ENCODE measurements at places on chromosomes 12 and 14.

GRCh38 chr14:88231603-88232002, 91.5 kb downstream of the KCNK10 start:
- DNase-seq: no peak

- no peak for DNase-seq
Measured at GRCh38 chr14:55724736-55725135, 144.7 kb downstream of the KTN1 start.

GRCh38 chr12:1872448-1872847, 46.0 kb downstream of the CACNA2D4 start:
- DNase-seq: no peak

DNA sequence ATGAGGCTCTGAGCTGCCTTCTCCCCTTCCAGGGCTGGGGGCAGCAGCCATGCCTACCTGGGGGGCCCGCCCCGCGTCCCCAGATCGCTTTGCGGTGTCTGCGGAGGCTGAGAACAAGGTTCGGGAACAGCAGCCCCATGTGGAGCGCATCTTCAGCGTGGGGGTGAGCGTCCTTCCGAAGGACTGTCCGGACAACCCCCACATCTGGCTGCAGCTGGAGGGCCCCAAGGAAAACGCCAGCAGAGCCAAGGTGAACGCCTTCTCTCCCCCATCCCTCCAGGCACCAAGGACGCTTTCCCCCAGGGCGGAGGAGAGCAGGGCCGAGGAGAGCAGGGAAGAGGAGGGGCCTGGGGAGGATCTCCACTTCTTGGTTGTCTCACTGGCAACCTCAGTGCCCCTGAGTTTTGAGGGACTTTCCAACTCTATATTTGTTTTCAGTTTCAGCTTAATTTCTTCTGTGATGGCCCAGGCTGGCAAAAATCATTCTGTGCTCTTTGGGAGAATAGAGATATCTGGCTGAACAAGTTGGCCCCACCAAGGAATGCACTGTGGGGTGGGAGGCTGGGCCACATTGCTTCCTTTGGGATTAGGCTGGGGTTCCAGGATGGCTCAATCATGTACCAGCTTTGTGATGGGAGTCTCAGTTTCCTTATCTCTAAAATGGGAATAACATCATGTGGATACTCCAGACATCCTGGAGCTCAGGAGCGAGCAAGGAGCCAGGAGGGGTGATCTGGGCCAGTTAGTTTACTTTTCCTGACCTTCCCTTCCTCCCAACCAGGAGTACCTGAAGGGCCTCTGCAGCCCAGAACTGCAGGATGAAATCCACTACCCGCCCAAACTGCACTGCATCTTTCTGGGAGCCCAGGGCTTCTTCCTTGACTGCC, 1.2 kb downstream of the KHNYN start:
- no peak for DNase-seq

DNA sequence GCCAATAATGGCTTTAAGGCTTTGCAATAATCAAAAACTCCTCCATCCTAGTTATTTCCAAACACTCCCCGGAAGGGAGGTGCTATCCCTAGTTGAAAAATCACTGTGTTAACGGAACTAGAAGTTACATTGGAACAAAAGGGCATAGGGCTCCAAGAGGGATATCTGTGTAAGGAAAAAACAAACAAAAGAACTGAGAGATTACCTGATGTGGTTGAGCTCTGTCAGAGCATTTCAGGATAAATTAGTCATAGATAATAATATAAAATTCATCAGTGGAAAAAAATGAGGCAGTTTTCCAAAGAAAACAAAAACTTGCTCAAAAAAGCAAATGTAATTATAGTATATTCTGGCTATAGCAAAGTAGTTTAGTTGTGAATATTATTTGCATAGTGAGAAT, 27.4 kb upstream of the PAPLN start:
- no peak for DNase-seq

DNA sequence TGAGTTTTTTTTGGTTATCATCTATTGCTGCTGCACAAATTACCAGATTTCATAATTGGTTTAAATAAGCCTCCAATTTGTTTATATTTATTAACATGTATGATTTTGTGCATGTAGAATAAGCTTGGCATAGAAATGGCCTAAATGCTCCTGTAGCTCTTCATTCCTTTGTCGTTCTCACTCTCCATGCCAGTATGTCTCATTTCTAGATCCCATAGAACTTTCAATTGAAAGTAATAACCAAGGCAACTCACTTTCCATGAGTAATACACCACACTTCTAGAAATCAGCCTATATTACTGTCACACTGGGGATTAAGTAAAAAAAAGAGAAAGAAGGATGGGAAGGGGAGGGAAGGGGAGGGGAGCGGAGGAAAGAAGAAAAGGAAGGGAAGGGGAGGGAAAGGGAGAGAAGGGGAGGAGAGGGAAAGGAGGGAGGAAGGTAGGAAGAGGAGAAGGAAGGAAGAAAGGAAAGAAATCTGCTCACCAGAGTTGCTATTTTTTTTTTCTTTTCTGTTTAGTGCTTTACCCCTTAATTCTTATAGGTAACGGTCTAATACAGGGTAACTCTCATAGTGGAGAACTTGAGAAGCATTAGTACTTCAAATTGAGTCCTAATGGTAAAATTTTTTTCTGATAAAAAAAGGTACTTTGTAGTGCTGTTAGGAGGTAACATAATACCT, 45.6 kb downstream of the MDM2 start:
- no peak for DNase-seq

- DNase-seq: peak; percentile 40
Measured at GRCh38 chr14:100375266-100375962, 52.3 kb downstream of the SLC25A47 start.

DNA sequence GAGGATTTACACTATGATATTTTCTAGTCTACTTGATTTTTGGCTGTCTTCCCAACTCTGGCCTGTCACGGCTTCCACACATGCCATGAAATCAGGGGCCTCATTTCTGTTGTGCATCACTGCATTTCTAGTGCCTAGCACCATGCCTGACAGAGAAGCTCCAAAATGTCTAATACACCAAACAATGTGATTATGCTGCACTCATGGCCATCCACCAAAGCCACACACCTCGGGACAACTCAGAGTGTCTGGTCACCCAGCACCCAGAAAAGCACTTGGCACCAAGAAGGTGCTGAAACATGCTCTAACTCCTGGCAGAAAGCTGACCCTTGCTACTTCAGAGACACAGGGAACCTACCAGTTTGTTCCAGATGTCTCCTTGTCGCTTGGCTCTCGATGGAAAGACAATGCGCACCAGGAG, 11.3 kb downstream of the GCN1 start:
- DNase-seq: no peak

GRCh38 chr12:116880213-116880816, 926 bp downstream of the HRK start:
- no peak for DNase-seq

DNA sequence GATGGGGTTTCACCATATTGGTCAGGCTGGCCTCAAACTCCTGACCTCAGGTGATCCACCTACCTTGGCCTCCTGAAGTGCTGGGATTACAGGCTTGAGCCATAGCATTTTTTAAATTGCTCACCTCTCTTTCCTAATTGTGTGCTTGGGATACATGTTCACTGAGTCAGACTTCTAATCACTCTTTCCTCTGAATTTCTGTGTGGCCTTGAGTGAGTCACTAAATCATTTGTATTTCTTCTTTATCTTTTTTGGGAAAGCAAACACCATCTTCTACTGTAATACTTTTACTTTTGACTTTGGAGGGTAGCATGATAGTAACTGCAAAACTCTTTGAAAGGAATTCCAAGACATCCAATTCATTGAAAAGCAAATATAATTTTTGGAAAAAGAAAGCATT, 60.8 kb downstream of the FLRT2 start:
- no peak for DNase-seq

DNA sequence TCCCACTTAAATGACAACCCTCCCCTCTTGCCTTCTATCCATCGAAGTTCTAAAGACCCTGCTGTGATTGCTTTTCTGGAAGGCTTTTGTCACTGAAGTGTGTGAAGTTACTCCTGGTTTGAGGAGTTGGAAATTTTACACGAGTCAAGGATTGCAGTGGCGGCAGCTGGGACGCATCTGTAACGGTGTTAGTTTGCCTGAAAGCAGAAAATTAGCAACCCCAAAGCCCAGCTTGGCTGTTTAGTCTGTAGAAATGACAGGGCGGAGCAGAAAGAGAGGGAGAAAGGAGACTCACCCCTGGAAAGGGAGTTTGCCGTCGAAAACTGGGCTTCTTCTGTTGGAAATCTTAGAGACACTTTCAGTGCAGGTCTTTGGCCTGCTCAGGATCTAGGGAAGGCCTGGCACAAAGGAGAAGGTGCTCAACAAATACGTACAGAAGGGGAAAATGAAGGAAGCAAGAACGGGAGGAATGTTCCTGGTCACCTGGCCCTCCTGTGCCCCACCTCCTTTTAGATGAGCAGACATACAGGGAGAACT, 931 bp upstream of the MYF5 start:
- DNase-seq: no peak

DNA sequence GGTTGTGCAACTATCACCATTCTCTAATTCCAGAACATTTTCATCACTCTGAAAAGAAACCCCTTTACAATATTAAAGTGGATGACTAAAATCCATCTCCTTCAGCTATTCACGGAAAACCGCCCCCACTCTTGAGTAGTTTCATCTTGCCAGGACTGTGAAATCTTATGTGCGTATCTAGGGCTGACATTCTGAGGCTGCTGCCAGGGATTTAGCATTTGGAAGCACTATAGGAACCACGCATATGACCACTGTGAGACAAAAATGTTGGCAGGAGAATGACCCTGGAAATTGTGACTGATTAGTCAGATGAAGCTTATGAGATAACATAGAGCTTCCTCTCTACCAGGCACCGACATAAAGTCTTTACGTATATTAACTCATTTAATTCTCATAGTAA, 305.2 kb upstream of the PDE3A start:
- DNase-seq: no peak

- no peak for DNase-seq
Measured at GRCh38 chr14:57746563-57746962, 119.3 kb downstream of the SLC35F4 start.

DNA sequence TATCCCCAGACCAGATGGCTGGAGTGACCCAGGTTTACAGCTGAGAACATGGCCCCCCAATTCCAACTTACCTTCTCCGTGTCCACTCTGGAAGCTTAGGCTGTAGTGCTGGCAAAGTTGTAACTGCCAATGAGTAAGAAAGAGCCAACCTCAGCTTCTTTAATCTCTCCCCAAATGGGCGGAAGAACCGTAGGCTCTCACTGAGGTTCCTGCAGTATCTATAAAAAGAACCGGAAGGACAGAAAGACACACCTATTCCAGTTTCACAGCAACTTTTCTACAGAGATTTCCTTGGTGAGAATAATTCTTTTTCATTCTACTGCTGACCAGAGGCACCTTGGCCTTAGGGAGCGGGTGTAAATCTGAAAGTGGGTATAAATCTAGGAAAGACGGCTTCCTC, at the start of gene GPRC5D:
Gene GPRC5D, minus strand, starts transcription at position 135 of the 400 bp plus-strand sequence. CDS start 1,786 bp downstream, outside the sequence.
- DNase-seq: no peak

DNA sequence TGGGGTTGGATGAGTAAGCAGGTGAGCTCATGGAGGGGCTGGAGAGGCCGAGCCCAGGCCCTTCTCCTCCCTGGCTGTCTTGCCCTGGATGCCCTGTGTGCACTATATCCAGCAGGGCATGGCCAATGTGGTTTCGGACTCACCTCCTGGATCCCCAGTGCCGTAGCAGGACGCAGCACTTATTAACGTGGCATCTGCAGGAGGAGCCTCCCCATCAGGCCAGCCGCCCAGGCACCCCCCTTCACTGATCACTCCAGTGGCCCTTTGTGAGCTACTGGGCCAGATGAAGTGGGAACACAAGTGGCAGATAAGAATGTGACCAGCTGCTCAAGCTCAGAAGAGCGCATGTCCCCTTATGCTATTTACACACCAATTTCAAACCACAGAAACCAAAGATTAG, 43.1 kb upstream of the DICER1 start:
- no peak for DNase-seq

GRCh38 chr14:60317609-60318008, 68.6 kb downstream of the PPM1A start:
- no peak for DNase-seq

DNA sequence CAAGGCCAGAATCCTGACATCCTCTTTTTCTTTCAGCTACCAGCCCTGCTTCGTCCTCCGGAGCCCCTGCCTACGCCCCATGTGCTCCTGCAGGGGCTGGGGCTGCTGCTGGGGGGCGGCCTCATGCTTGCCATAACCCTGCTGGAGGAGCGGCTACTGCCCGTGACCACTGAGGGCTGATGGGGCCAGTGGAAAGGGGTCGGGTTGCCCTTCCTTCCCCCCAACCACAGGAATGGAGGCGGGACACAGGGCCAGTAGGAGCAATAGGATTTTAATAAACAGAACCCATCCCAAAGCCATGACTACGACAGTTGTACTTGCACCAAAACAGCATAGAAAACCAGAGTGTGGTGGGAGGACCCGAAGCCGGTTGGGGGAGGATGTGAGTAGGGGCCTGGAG, 7.7 kb downstream of the SLC39A5 start:
- no peak for DNase-seq

DNA sequence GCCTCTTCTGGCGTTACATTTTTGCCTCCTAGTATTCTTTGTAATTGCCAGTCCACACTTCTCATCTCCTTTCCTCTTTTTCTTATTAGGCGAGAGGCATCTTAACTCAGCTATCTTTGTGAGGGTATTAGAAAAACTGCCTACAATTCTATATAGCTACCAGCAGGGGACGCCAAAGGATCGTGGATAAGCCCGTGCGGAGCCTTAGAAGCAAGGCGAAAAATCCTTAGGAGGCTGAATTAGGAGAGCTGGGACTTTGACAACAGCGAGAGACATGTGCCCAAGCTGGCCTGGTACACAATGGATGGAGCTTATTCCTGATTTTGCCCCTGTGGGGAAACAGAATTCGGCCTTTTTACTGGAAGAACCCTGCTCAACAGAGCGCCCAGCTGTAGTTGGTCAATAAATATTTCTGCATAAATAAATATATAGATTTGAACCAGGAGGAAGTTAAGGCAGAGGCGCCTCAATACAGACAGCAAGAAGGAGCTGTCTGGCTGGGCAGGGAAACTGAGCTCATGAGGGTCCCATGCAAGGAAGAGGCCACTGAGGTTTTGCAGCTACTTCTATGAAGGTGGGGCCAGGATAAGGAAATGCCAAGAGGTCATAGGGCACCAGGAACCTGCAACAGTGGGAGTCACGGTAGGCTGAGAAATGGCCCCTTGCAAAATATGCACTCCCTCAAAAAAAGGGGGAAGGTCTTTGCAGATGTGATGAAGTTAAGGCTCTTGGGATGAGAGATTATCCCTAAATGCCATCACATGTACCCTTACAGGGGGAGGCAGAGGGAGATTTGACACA, 14.6 kb upstream of the RBM19 start:
- DNase-seq: peak; percentile 41

Measured in NCI-H1417 treated with DMSO at 0.1 percent for 48 hours (cell line).